ENCODE measurements at places on chromosomes 5 and 9.

DNA sequence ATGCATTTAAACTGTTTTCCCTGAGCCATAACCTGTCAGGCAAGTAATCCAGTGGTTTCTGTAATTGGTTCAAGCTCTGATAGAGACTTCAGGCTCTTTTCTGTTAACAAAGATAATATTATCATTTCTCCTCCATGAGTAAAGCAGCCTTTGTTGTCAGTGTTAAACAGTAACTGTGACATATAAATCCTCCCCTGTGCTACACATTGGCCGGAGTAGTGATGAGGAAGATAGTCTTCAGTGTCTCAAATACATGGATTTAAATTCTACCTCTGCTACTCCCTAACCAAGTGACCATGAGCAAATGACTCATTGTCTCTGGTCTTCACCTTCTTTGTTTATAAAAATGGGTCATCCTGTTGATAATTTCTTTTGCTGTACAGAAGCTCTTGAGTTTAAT is 615.5 kb upstream of the CHD1 start:
- DNase-seq, result peak; percentile 87

- DNase-seq, result no peak
Measured at GRCh38 chr9:113559834-113560800, 96.6 kb downstream of the RGS3 start.

DNA sequence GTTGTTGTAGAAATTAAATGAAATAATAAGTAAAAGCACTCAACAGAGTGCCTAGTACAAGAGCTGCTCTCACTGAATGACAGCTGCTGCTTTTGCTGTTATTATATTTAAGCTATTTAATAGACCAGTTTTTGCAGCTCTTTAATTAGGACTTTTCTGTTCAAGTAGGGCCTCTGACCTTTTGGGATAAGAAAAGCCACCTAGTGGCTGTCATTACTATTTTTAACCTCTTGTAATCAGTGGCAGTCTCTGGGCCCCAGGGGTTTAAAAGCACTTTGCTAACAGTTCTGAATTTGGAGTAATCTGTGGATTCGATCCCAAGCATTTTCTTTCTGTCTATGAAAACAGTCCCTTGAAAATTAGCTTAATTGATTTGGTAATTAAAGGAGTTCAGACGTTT is 121.1 kb downstream of the NUDT12 start:
- DNase-seq, result no peak

DNA sequence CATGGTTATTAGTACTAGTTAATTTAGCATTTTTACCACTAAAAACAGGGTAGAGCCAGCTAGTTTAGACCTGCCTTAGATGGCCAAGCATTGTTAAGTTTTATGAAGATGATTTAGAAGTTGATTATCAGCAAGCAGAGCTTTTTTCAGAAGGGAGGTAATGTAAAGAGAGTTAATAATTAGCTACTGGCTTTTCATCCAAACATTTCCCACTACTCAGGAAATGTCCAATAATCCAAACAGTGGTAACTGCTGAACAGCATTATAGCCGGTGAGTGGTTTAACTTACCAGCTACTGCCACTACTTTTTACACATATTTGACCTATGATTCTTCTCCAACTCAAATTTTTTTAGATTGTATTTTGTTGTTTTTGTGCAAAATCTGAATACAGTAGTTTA is 1.7 kb downstream of the ITGA1 start:
- no peak for DNase-seq

GRCh38 chr5:9174446-9174845 is 371.4 kb downstream of the SEMA5A start:
- DNase-seq, result no peak

GRCh38 chr5:102324714-102325113 is 28.6 kb upstream of the SLCO4C1 start:
- DNase-seq, result no peak

DNA sequence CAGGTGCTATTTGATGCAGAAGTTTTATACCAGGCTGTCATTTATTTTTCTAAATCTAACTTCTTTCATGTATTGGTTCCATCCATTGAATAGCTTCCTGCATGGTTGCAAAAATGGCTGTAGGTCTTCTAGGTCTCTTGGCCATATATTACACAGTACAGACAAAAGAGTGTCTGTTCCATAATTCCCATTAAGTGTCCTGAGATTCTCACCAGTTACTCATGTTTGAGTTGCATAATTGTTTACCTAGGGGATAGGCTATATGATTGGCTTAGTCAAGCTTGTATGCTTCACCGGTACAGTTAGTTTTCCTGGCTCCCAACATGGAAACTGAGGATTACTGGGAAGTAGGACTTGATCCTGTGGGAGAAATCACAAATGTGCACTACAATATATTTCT is 399.4 kb upstream of the NUDT12 start:
- DNase-seq, result no peak
